ENCODE measurements at places on chromosomes 5 and 9.

- DNase-seq = peak; percentile 52
Observed at GRCh38 chr9:107755246-107755645, 265.7 kb upstream of the KLF4 start.

GRCh38 chr5:34484216-34484920, 171.8 kb upstream of the RAI14 start:
- no peak for DNase-seq

GRCh38 chr9:4832786-4833579, 40.2 kb downstream of the RCL1 start:
- DNase-seq = peak; percentile 94

DNA sequence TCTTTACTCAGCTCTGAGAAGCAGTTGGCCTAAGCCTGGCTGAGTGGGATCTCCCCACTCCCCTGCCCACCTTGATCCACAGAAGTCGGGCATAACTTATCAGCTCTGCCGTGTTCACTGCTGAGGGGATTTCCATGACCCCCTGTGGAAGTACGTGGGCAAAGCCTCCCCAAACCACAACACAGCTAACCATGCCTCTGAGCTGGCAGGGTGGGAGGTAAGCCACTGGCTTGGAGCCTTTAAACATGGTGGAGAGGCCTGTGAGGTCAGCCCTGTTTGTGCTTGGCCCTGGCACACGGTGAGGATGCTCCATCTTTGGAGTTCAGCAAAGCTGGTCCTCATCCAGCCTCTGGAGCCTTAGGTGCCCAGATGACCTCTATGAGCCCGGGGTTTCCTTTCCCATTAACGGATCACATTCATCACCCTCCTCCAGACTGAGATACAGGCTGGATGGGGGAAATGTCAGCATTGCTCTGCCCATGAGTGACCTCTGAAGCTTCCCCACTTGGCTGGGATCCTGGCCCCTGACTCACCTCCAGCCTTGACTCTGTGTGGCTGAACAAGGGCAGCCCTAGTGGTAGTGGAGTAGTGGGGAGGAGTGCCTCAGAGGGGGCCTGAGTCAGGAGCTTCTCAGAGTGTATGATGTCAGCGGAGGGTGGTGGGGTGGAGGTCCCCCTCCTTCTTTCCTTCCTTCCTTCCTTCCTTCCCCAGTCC, 6.2 kb downstream of the PDLIM4 start:
- DNase-seq = peak; percentile 88

- DNase-seq = no peak
Observed at GRCh38 chr9:119367683-119368075, 1.6 kb downstream of the BRINP1 start.

- no peak for DNase-seq
Observed at GRCh38 chr5:119420169-119420568, 32.1 kb upstream of the HSD17B4 start.

- DNase-seq = no peak
Observed at GRCh38 chr9:114150608-114151007, 4.7 kb upstream of the COL27A1 start.

DNA sequence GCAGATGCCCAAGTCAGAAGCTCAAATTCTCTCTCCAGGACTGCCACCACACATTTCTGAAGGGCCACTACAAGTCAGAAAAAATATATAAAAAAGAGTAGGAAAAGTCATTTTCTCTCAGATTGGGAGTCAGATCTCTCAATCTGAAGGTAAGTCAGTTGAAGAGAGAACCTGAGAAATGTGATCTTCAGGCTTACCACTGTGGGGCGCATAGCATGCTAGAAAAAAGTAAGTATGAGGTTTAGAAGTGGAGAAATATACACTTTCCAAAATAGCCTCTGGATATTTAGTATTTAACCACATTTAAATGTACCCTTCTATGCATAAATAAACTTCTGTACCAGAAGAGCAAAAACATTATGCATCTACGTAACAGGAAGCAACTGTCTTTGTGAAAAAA, 800.7 kb upstream of the CTNND2 start:
- DNase-seq = no peak

GRCh38 chr5:169161022-169161680, 139.8 kb downstream of the SLIT3 start:
- DNase-seq = peak; percentile 97

DNA sequence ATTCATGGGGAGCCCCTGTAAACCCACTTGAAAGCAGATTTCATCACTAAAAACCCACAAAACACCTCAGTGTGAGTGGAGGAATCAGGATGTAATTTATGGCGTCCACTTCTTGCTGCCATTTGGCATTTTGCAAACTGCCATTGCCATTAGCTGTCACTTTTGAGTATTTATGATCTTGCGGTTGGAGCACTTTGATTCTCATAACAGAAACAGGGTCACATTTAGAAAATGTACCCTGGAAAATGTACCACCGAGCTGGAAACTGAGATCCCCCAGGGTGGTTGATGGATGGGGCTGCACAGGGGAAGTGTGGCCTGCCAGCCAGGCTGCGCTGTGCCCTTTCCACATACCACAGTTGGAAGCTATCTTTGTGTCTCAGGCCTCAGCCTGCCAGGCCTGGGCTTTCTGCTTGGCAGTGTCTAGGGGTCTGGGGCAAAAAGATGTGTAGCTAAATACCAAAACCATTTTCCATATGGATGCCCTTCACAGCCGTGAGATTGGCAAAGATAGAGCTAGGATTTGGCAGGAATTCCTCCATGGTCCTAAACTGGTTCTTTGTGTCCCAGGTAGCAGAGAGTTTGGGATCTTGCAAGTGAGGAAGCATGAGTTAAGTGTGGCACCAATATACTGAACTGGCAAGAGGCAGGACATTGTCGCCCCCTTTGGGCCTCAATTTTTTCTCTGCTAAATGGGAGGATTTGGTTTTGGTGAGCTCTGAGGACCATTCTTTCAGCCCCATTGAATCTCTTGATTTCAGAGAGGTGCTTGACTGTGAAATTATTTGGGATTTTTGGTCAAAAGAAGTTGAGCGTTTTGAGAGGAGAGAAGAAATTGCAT, 46.2 kb downstream of the GALNT10 start:
- no peak for DNase-seq

DNA sequence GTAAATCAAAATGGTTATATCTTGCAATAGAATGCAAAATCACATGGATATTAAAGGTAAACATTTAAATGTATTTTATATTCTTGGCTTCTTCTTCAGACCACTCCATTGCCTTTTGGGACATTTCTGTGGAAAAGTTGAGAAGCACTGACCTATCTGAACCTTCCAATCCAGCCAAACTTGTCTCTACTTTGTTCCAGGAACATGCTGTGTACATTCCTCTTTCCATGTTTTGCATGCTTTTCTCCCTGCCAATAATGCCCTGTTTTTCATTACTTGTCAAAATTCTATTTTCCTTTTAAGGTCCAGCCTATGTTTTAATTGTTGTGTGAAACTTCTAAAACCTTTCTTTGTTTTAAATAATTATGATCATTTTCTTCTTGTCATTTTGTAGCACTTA, 28.3 kb downstream of the JAK2 start:
- DNase-seq = no peak

- DNase-seq = no peak
Observed at GRCh38 chr5:140587495-140587894, 22.9 kb downstream of the SLC35A4 start.

Data from GM04504 (cell line).